ENCODE measurements at places on chromosomes 11 and 22.
A peak's percentile ranks its signal among the peaks of the same experiment; 100 is the strongest.

DNA sequence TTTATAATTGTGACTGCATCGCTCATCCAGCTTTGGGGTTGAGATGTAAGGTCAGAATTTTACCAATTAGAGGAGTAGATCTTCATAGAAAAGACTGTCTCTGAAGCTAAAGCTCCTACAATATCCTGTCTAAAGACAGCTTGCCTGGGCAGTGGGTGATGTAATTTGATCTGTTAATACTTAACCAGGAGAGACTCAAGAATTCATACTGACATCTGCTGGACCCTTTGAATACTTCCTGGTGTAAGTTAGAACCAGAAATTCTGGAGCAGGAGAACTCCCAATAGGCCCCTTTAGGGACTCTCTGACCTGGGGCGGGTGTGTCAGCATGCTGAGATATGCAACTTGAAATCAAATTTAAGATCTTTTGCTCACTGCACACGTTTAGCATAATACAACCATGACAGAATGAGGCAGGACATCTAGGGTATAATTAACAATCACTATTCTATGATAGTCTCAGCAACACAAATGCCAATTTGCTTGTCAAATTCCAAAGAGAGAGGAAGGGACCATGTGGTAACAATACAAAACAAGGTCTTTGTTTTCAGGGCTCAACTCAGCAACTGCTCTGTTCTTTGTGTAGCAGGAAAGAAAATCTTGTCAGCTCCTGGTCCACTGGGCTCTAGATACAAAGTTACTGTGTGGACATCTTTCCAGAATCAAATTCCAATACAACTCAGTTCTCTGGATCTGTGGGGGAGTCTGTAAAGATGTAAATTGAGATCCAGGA is 143.9 kb downstream of the INSC start:
- DNase-seq: peak; percentile 33

GRCh38 chr11:1276041-1276790 is 33.2 kb downstream of the TOLLIP start:
- DNase-seq: no peak

- DNase-seq: peak; percentile 86
These were observed 38.2 kb downstream of the SYTL2 start for GRCh38 chr11:85772695-85773094.

- DNase-seq: peak; percentile 52
These were observed 40.0 kb downstream of the AMBRA1 start for GRCh38 chr11:46553814-46554212.

GRCh38 chr22:19527321-19527721 is 3.1 kb upstream of the CLDN5 start:
- DNase-seq: no peak

GRCh38 chr11:7882860-7883259 is 48.2 kb downstream of the OR10A6 start:
- DNase-seq: no peak

GRCh38 chr11:83284501-83285150 is 1.5 kb downstream of the CCDC90B start:
- DNase-seq: no peak

- DNase-seq: no peak
These were observed 75.3 kb downstream of the CD44 start for GRCh38 chr11:35214226-35214770.

GRCh38 chr22:24026733-24027132 is 15.6 kb downstream of the CABIN1 start:
- DNase-seq: no peak

- DNase-seq: no peak
These were observed 2.2 kb upstream of the KCNQ1OT1 start for GRCh38 chr11:2701898-2702434.

DNA sequence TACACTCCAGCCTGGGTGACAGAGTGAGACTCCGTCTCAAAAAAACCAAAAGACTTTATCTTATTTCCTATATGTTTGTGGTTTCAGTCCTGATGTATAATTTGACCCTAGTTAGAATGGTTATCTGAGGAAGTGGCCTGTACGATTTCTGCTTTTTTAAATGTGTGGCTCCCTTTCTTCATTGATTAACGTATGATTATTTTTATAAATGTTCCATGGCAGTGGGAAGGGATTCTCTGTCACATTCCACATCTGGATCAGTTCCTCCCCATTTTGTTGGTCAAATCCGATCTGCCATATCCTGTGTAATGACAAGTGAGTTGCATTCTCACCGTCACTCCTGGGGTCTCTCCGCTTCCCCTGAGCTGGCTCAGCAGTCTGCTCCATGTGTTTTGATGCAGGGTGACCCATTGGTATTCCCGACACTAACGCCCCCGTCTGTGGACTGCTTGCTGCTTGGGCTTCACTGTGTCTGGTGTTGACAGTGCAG is 20.3 kb downstream of the NEAT1 start:
- peak; percentile 30 for DNase-seq

DNA sequence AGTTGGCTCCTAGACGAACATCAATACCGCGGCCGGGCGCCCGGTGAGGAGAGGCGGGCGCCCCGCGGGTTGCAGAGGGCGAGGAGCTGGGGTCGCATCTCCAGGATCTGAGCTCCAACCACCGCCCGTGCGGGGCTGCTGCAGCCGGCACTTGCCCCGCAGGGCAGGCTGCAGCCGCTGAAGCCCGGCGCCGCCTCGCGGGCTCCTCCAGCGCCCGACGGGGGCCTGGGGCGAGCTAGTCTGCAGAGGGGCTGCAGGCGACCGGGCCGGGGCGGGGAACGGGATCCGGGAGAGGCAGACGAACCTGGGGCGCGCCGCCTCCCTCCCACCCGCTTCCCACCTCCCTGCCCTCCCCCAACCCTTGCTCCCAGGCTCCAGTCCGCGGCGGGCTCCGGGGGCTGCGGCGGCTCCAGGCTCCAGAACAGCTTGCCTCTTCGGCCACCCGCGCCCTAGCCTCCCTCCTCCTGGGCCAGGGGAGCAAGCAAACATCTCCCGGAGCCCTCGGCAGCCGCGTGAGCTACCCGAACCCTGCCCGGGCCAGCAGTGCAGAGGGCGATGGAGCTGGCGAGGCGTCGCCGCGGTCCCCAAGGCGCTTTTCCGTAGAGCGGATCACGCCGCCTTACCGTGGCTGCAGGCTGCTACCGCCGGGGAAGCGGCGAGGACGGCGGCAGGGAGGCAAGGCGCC is 802 bp downstream of the TENM4 start:
- peak; percentile 31 for DNase-seq

DNA sequence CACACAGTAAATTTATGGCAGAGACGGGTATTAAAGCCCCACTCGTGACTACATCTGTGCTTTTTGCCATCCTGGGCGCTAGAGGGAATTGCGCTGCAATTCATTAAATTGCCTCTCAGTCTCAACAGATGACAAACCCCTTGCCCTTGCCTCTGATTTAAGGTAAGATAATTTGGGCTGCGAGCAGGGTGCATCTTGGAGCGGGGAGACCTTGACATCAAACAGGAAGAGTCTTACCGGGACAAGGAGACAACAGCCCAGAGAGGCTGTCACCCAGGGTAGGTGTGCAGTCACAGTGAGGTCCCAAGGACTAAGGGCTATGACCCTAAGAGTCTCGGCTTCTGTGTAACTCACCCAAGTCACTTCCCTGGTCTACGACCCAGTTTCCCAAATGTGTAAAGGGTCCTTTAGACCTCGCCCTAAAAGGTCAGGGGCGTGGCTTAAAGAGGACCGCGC is 449 bp upstream of the TOM1 start:
- DNase-seq: peak; percentile 9

GRCh38 chr11:113174882-113175281 is 139.5 kb upstream of the TTC12 start:
- DNase-seq: no peak

GRCh38 chr11:61131998-61132555 is 29.1 kb downstream of the VPS37C start:
- no peak for DNase-seq

DNA sequence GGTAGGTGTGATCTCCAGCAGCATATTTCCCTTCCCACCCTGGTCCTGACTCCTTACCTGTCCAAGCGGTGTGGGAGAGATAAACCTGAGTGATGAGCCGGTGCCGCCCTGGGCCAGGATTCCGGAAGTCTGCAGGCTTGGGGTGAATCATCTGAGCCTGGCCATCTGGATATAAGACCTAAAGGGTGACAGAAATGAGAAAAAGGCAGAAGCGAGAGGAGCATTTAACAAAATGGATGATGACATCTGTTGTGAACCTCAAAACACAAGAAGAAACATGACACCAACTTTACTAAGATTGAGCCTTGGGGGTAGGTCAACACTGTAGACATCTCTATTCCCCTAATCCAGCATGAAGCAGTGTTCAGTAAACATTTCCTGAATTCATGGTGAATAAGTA is 62.8 kb downstream of the AAMDC start:
- DNase-seq: peak; percentile 81

- peak; percentile 69 for DNase-seq
These were observed 1.1 kb downstream of the NPAT start for GRCh38 chr11:108221371-108221770.

DNA sequence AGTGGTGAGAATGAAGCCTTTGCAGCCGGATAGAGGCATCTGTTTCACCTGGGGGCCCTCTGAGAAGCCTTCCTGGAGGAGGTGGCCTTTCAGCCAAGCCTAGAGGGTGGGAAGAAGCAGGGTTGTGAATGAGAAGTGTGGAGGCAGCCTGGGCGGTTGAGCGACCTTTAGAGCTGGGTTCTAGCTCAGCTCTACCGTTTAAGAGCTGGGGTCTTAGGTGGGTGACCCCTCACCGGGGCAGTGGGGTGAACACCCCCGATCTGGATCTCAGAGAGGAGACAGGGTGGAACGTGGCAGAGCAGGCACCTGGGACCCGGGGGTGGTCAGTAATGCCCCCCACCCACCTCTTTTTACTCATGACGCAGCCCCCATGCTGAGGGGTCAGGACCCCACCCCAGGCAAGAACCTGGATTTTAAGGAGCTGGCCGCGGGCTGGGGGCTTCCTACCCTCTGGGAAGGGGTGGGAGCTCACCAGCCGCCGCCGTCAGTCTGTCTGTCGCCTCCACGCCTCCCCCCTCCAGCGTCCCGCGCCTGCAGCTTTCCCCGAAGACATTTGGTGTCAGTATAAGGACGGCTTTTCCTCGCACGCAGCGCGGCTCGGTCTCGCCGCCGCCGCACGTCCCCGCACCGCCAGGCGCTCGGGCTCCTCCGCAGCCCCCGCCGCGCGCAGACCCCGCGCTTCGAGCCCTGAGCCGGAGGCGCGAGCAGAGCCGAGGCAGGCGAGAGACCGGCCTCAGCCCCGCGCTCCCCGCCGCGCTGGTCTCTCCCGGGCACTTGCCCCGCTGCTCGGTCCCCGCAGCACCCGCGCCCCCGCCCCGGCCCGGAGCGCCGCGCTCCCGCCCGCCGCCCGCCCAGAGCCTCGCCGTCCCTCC is 13.3 kb upstream of the CACNA1I start:
- DNase-seq: no peak

DNA sequence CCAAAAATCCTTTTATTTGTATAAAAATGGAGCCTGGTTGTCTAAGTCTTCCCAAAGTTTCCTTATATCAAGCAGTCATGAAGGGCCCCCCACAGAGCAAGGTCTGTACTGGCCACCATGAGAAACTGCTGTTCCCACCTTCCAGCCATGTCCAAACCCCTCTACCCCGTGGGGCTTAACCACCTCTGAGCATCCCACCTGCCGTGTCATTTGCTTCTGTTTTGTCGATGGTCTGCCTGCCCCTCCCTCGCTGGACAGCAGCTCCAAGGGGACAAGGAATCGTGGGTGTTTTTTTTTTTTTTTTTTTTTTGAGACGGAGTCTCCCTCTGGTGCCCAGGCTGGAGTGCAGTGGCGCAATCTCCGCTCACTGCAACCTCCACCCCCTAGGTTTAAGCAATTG is 11.1 kb upstream of the ANO1 start:
- no peak for DNase-seq

DNA sequence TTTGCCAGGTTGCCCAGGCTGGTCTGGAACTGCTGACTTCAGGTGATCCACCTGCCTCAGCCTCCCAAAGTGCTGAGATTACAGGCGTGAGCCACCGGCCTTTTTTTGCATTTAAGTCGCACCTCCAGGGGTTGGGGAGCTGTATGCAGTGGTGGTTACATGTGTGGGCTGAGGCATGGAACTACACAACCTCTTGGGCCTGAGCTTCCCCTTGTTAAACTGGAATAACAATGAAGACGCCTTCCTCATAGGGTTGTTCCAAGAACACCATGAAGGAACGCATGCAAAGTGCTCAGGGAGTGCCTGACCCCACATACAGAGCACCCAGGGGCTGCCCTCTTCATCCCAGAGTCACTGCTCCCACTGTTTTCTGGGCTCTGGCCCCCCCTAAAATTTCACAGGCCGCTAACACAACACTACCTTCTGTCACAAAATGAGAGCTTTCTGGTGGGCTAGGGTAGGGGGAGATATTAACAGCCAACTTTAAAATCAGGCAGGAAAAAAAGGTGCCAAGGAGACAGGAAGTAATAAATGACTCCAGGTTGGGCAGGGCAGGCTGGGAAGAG is 1.3 kb upstream of the FAM118A start:
- DNase-seq: no peak

- DNase-seq: no peak
These were observed 93.2 kb downstream of the PLEKHA7 start for GRCh38 chr11:16921019-16921418.

GRCh38 chr11:124069429-124070401 is 28.6 kb upstream of the OR10G7 start:
- DNase-seq: peak; percentile 36

DNA sequence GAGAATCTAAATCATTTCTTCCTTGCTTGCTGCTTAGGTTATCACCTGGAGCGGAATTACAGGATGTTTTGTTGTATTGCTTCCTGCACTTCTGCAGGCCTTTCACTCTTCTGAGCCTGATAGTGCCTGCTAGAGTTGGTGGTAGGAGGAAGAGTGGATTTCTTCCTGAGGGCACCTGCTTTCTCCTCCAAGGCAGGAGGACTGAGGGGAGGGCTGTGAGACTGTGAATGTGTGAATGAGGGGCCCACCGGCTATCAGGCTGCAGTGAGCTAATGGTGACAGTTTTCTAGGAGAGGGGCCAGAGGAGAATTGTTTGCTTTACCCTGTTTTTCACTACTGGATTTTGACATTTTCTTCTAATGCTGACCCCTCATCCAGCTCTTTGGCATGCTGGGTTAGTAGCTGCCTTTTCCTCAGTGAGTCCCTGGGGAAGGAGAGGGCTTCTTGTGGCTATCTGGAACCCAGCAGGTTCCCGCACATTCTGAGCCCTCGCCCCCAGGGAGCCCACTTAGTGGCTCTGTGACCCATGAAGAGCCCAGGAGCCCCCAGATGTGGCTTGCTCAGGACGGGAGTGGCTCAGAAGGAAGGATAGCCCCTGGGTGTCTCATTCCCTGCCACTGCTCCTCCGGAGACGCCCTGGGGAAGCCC is 39.1 kb downstream of the DIXDC1 start:
- DNase-seq: no peak

GRCh38 chr22:34696557-34696956 is 369.4 kb upstream of the ISX start:
- DNase-seq: no peak

GRCh38 chr11:43967661-43968060 is 25.2 kb downstream of the C11orf96 start:
- DNase-seq: no peak

- no peak for DNase-seq
These were observed 202.9 kb downstream of the GRIK4 start for GRCh38 chr11:120714438-120714837.

DNA sequence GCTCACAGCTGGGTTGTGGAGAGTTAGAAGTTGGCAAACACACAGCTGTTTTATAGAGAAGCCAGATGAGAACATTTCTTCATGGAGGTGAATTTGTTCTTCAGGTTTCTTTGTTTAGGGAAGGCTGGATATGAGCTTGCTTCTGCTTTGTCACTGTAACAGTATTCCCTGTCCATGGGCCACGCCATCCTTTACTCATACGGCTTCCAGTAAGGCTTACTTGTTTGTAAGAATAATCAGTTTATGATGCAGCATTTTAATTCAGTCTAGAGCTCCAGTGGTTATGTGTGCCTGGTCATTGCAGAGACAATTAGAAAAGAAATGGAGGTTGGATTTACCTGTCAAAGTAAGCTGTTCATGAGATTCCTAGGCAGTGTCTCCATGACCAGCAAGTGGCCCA is 131.8 kb downstream of the TRIM44 start:
- DNase-seq: no peak

Measured in astrocyte (in vitro differentiated cells and primary cell).